ENCODE measurements at places on chromosomes 2 and 18.

- DNase-seq = no peak
Observed at GRCh38 chr2:16069663-16069932, 129.2 kb downstream of the MYCN start.

- no peak for DNase-seq
Observed at GRCh38 chr2:73927344-73927743, 664 bp downstream of the DGUOK start.

DNA sequence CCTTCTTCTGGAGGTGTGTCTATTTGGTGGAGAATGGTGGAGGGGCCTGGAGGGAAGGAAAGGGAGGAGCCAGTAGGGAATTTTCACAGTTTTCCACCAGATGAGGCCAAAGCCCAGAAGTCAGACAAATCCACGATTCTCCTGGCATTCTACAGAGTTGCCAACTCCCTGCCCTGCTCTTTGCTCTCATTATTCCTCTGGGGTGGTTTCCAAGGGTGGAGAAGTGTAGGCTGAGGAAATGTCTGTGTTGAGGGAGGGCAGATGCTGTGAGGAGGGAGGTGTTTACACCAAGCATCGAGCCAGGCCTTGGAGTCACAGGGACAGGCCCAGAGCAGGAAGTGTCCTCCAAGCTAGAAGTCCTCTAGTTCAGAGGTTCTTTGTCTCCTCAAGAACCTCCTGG, 124.1 kb upstream of the LGALSL start:
- DNase-seq = no peak

- no peak for DNase-seq
Observed at GRCh38 chr2:181642086-181642485, 14.8 kb downstream of the CERKL start.

GRCh38 chr2:205117125-205117524, 565.2 kb upstream of the NRP2 start:
- DNase-seq = no peak

- DNase-seq = no peak
Observed at GRCh38 chr18:25646971-25647370, 295.0 kb upstream of the ZNF521 start.

- DNase-seq = no peak
Observed at GRCh38 chr2:118032169-118033013, 18.5 kb upstream of the CCDC93 start.

DNA sequence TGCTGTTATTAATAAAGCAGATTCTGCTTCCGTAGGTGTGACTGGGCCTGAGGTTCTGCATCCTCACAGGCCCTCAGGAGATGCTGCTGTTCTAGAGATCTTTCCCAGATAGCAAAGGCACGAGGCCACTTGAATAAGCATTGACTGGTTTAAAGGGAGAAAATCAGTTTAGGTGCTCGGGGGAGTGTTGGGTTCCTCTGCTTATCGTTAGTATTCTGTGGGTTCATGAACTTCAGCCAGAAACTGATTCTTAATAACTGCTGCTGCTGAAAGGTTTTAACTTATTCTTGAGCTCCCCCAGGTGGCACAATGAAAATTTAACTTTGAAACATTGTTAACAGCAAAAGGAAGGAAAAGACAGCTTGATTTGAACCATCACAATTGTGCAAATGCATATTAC, 56.9 kb downstream of the ITGA6 start:
- DNase-seq = no peak

GRCh38 chr2:10144771-10145518, 22.4 kb downstream of the RRM2 start:
- DNase-seq = no peak

DNA sequence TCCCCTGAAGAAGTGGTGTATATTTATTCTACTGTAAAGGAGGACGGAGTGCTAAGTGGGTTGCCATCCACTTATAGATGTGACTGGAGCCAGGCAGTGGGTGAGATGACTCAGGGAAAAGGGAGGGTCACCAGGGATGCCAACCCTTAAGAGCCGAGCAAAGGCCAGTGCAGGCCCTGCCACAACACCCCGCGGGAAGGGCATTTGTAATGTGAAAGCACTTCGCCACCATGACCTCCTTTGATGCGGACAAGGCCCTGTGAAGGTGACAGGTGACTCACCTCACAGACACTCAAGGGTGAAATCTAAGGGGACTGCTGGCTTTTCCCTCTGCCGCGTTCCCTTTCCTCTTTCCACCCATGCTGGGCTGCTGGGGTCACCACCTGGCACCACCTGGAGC, 50.2 kb upstream of the MRPL33 start:
- no peak for DNase-seq

DNA sequence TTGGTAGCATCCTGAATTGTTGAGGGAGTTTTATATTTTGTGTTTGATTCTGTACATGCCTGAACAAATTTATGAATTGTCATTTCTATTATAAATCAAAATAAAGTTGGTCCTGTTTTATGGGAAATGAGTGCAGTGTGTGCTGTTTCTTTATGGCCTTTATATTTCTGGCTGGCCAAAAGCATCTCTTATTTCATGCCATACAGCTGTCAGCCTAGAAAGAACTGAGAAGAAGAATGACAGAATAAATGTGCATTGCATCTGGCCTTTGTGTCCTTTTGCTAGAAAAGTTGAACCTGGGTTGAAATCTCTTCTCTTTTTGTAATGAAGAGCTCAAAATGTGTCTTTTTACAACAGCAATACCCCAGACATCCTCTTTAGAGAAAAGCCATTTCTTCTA, 474.7 kb upstream of the LRATD1 start:
- DNase-seq = no peak

- no peak for DNase-seq
Observed at GRCh38 chr2:138359532-138359931, 142.0 kb upstream of the SPOPL start.

DNA sequence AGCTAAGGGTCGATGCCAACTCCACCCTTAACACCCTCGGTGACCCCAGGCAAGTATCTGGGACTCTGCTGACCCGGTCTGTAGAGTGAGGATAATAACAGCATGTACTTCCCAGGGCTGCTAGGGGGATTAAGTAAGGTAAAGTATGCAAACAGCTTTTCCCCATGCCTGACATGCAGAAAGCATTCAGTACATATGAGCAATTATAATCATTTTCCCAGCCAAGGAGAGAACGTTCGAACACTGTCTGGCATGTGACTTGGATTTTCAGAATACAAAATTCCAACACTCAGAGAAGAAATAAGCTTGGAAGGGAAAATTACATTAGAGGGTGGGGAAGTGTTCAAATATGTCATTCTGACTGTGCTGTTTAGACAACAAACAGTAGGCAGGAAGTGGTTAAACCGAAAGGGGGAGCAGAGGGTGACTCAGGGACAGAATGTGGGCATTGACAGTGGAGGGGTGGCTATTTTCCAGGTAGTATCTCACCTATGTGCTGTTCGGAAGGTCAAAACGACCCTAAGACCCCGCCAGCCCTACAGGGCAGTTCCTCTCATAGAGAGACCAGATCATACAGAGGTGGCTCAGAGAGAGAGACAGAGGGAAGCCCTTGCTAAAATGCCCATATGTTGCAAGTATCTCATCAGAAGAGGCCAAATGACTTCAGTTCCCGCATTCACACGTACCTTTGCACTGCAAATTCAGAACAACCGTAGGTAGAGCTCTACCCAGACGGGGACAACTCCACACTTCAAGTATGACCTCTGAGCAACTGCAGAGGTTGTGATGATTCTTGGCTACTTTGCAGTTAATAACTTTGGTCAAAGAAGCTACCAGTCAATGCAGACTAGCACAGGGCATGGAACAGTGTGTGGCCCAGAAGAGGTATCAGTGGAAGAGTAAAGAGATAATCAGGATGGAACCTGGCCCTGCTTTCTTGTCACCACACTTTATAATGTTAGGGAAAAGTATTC, 14.8 kb downstream of the ASPRV1 start:
- no peak for DNase-seq

DNA sequence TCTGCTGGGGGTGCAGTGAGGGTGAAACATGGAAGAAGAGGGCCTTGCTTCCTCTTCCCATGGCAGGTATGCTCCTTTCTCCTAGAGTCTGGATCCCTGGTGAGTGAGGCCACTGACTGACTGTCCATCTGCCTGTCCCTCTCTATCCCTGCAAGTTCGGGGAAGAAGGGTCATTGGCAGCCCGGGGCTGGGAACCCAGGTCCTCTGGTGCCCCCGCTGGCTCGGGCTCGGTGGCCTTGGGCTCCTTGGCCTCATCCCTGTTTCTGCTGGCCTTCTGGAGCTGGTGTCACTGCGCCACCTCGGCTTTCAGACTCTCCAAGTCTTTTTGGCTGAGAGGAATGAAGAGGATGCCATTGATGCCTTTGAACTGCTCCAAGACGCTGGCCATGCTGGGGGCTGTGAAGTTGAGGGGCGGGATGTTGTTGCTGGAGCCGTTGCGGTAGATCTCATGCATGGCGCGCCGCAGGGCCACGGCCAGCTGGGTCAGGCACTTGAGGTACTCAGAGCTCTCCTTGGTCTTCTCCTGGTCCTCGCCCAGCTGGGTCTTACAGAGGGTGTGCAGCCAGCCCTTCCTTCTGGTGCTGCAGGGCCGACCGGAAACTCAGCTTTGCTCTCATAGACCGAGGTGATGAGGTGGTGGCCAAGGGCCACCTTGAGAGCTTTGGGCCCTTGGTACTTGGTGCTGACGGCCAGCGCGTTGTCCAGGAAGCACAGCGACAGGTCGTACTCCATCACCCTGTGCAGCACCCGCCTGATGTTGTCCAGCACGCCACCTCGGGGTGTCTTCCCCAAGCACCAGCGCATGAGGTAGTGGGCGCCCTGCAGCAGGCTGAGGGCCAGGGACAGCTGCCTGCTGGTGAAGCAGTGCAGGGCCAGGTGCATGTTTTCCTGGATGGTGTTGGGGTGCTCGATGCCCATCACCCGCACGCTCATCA, 6.3 kb downstream of the MEP1B start:
- DNase-seq = no peak

DNA sequence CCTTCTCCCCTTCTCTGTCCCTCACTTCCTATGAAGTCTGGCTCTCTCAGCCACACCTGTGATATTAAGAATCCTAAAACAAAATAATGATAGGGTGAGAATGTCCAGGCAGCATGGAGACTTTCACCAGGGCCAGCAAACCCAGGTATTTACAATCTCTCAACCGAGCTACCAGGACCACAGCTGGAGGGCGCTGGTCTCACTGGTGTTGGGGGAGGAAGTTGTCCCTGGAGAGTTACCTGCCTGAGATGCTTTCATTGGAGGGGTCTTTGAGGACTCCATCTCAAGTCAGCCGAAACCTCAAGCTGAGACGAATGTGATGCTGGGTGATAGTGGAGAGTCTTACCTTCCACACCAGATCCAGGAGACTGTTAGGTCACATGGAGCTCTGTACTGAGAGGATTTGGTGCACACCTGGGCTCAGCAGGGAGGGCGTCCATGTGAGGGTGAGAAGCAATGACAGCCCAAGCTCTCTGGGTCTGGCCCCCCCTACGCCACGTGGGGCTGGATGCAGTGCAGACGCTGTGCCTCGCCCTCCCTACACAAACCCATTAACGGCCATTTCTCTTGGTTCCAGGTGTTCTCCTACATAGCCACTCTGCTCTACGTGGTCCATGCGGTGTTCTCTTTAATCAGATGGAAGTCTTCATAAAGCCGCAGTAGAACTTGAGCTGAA, 27.4 kb downstream of the MAL start:
- no peak for DNase-seq

Data from NCI-H187 (cell line).